ENCODE measurements at places on chromosomes 7 and 10. TPM values are rescaled to one million over a fixed set of nuclear protein-coding genes. Genes with fewer than 3 reads are reported as not detected.

DNA sequence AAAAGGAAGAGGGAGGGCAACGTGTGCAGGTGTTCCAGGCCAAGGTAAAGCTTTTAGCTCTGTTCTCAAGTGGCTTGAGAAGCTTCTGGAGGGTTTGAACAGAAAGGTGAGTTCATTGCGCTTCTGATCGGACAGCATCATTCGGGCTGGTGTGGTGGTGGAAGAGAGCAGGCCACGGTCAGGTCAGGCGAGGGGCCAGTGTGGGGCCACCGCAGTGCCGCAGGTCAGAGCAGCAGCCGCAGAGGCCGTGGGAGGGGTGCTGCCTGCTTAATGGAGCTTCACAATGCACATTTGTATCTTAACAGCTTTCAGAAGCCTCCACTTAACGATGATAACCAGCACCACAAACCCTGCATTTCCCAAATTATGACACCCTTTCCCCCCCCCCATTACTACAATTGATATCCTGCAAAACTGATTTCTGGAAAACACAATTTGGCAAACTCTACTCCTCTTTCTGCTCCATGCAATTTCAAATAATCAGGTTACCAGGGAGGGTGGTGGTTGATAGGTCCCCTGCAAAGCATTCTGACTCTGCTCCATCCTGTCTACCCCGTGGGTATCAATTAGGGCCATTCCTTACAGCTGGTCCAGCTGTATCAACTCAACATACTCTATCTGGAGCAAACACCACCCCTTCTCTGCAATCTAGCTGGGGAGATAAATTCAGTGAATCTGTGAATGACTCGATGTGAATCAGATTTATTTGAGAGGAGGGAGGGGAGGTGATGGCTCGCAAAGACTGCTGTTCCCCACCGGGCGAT lies 162.9 kb downstream of the ACTR3B start:
- no peaks in the 10 kb centered on the region for H3K4me1 ChIP-seq
- H3K4me3 ChIP-seq = no peak overlapping the region
- no peak overlapping the region for H3K27ac ChIP-seq
- peaks cover 22% of the 10 kb centered on the region for H3K27me3 ChIP-seq

DNA sequence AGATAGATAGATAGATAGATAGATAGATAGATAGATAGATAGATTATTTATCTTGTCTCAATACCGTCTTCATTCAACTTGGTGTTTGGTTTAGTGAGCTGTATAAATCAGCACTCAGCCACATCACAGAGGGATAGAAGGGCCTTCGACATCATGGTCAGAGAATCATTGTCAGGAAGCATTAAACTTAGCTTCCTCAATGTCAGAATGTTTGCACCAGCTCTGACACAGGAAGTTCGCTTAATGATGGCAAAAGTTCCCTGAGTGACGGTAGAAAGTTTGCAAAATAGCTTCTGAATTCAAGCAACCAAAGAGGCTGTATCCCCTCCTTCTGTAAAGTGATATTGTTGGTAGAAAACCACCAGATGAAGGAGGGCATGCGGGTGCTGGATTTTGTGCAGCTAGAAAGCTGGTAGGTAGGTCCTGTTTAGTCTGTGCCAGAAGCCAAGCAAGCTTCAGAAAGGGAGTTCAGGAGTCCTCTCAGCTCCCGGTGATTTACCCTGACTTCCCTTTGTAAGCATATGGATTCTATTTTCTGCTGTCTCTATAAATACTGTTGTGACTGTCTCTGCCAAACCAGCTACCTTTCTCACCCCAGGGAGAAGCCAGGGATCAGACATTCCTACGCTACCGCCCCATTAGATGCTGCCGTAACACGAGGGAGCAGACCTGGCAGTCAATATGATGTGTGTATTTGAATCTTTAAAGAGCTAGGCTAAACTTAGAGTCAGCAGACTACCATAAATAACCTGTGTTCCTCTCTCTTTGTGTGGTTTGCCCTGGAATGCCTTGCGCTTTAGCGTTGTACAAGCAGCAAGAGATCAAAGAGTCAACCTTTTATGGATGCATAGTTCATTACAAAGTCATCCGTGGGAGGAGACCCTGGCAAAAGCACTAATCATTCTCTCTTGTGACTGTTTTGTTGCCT lies 200.5 kb upstream of the KIAA1217 start:
- H3K4me1 ChIP-seq = peaks cover 26% of the 10 kb centered on the region
- no peak for DNase-seq
- H3K27me3 ChIP-seq = no peaks in the 10 kb centered on the region
- no peak overlapping the region for H3K4me3 ChIP-seq
- H3K36me3 ChIP-seq = no peaks in the 10 kb centered on the region

GRCh38 chr7:108464743-108465142 lies 8.5 kb upstream of the NRCAM start:
- H3K4me3 ChIP-seq = no peak overlapping the region
- no peaks in the 10 kb centered on the region for H3K36me3 ChIP-seq
- no peaks in the 10 kb centered on the region for H3K27me3 ChIP-seq
- H3K4me1 ChIP-seq = peaks cover 15% of the 10 kb centered on the region

LRIT1 gene
- not detected for total RNA-seq

DNA sequence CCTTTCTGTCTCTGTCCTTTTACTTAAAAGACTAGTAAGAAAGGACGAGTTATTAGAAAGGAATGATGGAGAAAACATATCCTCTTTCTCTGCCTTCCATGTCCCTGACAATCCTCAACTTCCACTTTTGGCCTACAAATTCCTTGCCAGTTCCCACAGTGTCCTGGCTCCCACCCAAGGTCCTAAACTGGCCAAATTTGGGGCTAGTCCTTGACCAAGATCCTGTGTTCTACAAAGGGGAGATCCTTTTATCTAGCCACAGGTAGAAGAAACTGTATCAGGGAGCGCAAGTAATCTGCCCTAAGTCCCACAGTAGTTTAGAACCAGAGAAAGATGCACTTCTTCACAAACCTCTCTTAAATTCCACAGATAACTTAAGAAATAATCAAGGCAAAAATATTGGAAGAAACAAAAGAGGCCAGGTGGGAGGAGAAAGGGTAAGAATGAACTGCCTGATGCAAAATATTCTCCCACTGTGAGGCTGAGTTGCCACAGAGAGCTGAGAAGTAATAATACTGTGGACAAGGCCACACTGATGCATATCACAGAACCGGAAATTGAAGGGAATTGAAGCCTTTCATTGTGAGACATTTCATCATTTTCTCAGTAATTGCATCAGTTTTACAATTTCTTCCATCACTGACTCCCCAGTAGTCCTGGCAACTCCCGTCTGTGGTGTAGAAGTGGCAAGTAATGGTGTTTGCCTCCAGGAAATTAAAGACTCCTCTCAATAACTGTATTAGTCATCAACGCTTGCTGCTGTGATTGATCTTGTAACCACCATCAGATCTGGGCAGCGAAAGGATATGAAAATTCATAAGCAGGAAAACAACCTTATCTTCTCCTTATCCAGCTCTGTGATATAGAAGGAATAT lies 47.2 kb downstream of the DNAJC12 start:
- H3K27me3 ChIP-seq = no peaks in the 10 kb centered on the region
- H3K27ac ChIP-seq = no peak overlapping the region
- no peak for DNase-seq
- H3K4me3 ChIP-seq = no peak overlapping the region
- peaks cover 49% of the 10 kb centered on the region for H3K4me1 ChIP-seq

DNA sequence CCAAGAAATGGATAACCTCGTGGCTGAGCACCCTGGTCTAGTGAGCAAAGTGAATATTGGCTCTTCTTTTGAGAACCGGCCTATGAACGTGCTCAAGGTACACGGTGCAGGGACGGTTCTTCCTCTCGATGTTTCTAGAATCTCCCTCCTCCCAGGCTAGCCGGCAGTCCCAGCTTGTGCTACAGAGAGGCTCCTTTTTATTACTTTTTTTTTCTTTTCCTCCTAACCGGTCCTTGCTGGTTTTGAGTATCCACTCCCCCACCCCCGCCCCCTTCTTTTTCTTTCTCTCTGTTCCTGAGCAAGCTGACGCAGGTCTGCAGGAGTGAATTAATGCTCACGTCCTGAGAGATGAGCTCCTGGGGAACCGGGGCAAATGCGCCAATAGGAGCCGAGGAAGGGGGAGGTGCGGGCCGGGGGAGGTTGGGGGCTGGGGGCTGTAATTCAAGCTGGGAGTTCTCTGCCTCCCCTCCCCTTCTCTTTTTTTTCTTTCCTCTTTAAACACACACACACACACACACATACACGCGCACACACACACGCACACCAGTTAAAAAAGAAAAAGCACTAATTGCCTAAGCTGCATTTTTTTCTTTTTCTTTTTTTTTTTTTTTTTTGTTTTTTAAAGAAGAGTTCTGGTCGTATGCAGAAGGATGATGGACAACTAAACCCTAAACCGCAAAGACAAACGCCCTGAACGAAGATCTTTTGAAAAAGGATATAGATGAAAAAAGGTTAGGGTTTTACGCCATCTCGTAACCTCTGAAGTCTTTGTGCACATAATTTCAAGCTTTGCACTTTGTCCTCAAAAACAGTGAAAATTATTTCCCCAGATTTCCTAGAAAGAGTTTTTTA lies 6.6 kb downstream of the CPA2 start:
- H3K27me3 ChIP-seq = peaks cover 10% of the 10 kb centered on the region
- H3K36me3 ChIP-seq = no peaks in the 10 kb centered on the region
- peaks cover 69% of the 10 kb centered on the region for H3K4me1 ChIP-seq
- peak overlapping the region; percentile 59 for H3K4me3 ChIP-seq
- DNase-seq = peak; percentile 84
- peak overlapping the region; percentile 98 for H3K27ac ChIP-seq

GRCh38 chr7:47035522-47035921 lies 546.4 kb downstream of the TNS3 start:
- peaks cover 17% of the 10 kb centered on the region for H3K4me1 ChIP-seq
- H3K27ac ChIP-seq = no peak overlapping the region
- H3K27me3 ChIP-seq = peaks cover 40% of the 10 kb centered on the region

NACAD gene
- total RNA-seq = 6.0 TPM

SH2D4B gene
- total RNA-seq = 0.09 TPM

KCNMA1 gene
- total RNA-seq = 5.3 TPM

- peaks cover 15% of the 10 kb centered on the region for H3K27me3 ChIP-seq
- H3K36me3 ChIP-seq = peaks cover 7% of the 10 kb centered on the region
- DNase-seq = peak; percentile 16
Observed at GRCh38 chr10:15369256-15370211, 1.6 kb downstream of the FAM171A1 start.
